Cerebellum (tissue), 4 donors: ENCODE measurements at places on chromosomes 6 and 20.

- DNase-seq = no peak
Observed at GRCh38 chr6:126266664-126267063, 73.3 kb upstream of the CENPW start.

DNA sequence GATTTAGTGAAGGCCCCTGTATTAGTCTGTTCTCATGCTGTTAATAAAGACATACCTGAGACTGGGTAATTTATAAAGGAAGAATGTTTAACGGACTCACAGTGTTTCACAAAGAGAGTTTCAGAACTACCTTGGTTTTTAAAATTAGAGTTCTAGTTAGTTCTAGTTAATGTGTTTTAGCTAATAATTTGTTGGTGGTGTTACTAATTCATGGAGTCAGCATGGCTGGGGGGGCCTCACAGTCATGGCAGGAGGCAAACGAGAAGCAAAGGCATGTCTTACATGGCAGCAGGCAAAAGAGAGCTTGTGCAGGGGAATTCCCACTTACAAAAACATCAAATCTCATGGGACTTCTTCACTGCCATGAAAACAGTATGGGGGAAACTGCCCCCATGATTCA is 12.0 kb upstream of the SLC17A3 start:
- no peak for DNase-seq

GRCh38 chr20:56453352-56453751 is 15.1 kb upstream of the RTF2 start:
- no peak for DNase-seq

GRCh38 chr6:3546121-3546520 is 89.3 kb upstream of the SLC22A23 start:
- no peak for DNase-seq

DNA sequence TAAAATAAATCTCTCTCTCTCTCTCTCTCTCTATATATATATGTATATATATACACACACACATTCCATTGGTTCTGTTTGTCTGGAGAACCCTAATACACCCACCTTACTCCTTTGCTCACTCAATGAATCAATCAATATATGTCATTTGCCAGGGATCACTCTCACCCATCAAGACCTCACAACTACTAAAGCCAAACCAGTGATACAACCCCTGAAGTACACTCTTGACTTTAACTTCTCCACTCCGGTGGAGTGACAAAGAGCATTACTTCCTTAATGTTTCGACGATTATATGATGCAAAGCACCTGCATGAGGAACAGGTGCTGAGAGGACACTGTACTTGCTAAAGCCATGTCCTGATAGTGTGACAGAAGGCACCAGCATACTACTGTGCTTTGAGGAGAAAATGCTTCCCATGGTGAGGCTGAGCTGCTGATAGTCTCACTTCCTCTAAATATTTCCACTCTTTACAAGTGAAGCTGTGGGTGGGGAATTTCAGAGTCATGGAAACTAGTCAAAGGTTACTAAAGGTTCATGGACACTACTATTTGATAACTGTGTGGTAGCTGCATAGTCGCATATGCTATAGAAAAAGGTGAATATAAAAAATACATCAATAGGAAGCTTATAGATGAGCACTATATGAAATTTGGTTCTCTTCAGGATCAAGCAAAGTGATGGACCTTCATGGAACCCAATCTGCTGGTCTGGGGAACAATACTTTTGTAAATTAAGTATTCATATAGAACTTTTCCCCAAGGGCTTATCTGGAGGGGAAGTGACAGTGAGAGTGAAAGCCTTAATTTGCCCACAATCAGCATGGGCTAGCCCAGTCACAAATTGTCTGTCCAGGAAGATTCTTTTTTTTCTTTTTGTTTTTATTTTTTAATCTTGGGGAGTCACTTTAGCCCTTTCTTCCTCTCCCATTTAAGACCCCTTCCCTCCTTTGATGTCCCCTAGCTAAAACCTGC is 141.9 kb upstream of the NEDD9 start:
- DNase-seq = no peak

DNA sequence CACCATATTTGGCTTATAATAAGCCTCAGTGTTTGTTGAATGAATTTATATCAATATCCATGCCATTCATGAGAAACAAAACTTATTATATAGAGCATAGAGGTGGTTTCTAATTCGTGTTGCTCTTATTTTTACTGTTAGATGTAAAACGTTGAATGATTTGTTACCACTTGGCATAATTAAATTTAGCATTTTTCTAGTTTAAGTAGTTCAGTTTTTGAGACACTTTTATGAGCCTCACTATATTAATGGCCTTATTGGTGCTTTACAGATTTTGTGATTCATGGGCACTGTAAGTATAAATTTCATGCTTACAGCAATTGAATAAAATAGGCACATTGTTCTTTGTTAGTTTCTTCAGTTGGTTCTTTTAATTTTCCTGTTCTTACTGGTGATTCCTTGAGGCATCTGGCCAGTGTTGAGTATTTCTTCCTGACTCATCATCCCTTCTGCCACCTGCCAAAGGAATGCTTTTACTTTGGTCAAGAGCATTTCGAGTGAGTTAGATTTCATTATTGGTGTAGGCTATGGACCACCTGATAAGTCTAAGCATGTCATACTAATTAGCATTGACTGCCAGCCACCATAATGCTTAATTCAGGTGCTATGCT is 34.8 kb downstream of the CDKAL1 start:
- no peak for DNase-seq

- no peak for DNase-seq
Observed at GRCh38 chr6:84258866-84259265, 31.4 kb upstream of the CEP162 start.

GRCh38 chr6:6362056-6362840 is 41.8 kb upstream of the F13A1 start:
- no peak for DNase-seq

GRCh38 chr6:47308198-47308517 is 1.5 kb downstream of the TNFRSF21 start:
- DNase-seq = no peak

DNA sequence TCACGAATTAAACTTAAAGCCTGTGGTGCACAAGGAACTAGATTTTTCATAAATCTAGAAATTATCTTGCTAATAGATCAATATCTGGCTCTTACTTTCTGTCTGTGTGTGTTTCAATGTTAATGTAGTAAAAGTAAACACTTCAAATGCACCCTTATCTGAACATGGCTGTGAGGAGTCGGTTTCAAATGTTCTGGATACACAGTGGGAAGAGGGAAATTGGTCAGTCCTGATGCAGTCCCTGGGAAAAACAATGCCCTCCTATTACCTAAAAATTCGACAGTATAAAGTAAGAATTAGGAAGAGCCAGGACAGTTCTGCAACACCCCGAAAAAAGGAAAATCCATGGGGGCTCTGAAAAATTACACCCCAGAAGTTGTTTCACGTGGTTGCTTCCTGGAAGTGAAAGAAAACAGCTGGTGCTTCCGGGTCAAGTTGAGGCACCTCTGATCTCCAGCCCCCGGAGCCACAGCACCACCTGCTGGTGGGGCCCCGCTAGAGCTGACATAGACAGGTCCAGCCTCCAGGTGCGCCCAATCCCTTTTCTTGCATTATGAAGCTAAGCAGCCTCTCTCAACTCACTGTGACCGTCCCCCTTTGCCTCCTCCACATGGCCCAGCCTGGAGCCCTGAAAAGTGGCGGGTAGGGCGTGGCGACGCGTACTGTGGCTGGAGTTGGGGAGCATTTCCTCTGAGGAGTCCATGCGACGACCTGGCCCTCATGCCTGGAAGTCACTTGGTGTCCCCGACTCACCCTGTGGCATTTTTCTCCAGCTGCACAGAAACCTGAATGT is 8.3 kb downstream of the SEMG2 start:
- DNase-seq = no peak

DNA sequence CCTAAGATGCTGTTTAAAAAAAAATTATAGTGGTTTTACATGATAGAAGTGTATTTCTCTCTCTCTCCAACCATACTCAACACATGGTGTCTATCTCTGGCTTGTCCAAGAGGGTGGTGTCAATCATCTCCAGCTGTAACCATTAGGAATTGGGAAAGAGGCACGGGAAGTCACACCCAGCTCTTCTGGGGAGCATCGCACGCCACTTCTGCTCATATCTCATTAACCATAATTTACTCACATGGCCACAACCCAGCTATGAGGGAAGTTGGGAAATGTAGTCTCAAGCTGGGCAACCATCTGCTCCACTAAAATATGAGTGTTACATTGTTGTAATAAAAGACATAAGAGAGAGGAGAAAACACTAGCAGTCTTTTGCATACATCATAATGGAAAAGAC is 30.4 kb upstream of the TSHZ2 start:
- DNase-seq = peak; percentile 41

- no peak for DNase-seq
Observed at GRCh38 chr6:15672291-15672690, 9.5 kb upstream of the DTNBP1 start.

- no peak for DNase-seq
Observed at GRCh38 chr6:4916954-4917561, 86.8 kb downstream of the RPP40 start.

DNA sequence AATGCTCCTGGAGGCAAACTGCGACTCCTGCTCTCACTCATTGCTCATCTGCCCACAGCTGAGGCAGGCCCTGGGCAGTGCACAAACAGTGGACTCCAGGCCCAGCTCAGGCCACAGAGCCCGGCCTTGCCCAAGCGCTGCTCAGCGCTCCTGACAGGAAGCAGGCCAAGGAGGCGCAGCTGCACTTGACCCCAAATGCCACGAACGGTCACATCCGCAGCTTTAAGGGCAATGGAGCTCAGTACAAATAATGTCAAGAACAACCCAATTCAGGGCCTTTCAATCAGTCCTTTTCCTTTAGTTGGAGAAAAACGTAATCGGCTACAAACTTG is 33.8 kb downstream of the RRBP1 start:
- no peak for DNase-seq

- no peak for DNase-seq
Observed at GRCh38 chr6:160882006-160882405, 109.6 kb upstream of the MAP3K4 start.

- DNase-seq = peak; percentile 27
Observed at GRCh38 chr20:50120935-50121693, 8.2 kb upstream of the UBE2V1 start.

- no peak for DNase-seq
Observed at GRCh38 chr6:50271266-50271665, 221.5 kb upstream of the DEFB112 start.

DNA sequence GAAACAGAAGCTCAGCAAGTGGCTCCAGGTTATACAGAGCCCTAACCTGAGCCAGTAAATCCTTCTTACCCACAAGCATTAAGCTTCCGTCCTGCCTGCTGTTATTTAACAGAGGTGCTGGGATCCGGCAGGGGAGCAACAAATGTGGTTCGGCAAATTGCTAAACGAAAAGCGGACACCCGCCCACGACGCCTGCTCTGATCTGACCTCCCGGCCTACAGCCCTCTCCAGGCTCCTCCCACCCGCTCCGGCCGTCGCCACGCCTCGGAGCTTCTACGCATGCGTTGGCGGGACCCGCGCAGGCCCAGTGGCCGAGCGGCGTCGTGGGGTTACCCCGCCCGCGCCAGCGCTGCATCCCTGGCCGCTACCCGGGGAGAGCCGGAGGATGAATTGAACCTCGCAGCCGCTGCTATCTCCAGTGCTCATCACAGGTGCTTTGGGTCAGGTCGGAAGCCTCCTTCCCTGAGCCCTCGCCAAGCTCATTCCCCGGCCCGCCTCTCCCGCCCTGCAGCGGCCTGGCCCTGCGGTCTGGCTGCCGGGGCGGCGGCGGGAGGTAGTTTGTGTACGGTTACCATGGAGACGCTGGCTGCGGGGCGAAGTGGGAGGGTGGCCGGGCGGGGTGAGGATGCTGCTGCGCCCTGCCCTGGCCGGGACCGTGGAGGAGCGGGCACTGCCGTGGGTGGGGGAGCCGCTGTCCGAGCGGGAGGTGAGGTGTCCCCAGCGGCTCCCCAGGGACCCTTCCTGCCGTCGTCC is at the start of gene ARMC2:
Gene ARMC2 (plus strand): TSS at position 307 of the 753 bp plus-strand sequence. CDS start 5,846 bp downstream, outside the sequence.
- DNase-seq = peak; percentile 96

DNA sequence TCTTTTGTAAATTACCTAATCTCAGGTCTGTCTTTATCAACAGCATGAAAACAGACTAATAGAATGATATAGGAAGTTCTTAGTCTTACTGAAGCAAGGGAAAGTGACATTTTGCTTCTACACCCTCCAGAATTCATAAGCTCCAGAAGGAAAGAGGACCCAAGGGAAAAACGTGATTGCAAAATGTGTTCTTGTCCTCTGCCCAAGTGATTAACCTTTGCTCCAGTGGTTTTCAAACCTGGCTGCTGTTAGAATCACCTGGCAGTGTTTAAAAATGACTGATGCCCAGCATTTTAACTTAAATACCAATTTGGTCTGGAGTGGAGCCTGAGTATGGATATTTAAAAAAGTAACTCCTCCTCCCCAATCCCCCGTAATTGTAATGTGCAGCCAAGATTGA is 191.4 kb downstream of the SLC16A10 start:
- DNase-seq = no peak

- no peak for DNase-seq
Observed at GRCh38 chr20:47118641-47119040, 224.0 kb downstream of the EYA2 start.

DNA sequence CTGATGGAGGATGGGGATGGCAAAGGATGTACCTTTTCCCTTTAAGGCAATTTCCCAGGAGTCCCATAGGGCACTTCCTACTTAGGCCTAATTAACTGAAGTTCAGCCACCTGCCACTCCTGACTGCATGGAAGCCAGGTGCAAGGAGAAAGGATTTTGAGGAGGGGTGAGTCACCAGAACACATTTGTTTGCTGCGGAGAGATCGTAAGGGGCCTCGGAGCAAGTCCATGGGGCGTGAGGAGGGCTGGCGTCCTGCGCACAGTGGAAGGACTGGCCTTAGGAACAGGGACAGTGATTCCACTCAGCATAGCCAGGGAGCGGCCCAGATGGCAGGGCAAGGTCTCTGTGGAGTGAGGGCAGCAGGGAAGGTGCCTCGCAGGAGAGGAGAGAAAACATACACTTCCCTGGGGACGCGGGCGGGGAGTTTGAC is 11.8 kb upstream of the MAP1LC3A start:
- DNase-seq = peak; percentile 76

DNA sequence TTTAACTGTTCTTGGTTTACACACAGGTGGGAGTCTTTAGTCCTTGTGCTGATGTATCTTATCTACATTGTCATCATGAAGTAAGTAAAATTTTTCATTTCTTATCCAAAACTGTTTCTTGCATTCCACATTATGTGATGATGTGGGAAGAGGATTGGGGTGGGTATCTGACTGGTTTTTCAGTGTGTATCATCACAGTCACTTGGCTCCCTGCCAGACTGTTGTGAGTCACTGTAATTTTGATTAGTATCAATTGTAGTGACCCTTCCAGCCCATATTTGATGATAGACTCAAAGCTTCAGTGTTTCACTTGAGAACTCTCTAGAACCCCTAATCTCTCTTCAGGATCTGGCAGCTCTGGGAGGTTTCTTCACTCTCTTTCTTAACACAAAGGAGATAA is 84.5 kb upstream of the RIN2 start:
- no peak for DNase-seq
